ENCODE measurements at places on chromosomes 6 and 20.

GRCh38 chr20:14580418-14581074, 243.1 kb upstream of the FLRT3 start:
- no peak for ATAC-seq

- no peak for ATAC-seq
Measured at GRCh38 chr6:54248319-54248718, 59.9 kb upstream of the TINAG start.

DNA sequence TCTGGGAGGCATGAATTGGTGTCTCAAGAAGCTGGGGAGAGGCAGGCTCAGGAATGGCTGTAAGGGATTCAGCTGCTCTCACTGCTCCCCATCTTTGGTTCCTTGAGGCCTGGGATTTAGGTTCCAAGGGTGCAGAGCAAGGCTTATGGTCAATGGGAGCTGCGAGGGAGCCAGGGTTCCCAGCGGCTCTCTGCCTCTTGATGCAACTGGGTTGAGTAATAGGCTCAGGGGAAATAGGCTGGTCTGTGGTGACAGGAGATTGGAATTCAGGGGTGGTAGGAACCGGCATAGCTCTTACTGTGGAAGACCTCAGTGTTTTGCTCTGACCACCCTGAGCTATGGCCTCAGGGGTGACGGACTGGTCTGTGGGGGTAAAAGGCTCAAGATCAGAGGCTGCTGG, 13.0 kb upstream of the NRM start:
- no peak for ATAC-seq

GRCh38 chr6:100461917-100462705, 2.6 kb downstream of the SIM1 start:
- ATAC-seq: no peak

DNA sequence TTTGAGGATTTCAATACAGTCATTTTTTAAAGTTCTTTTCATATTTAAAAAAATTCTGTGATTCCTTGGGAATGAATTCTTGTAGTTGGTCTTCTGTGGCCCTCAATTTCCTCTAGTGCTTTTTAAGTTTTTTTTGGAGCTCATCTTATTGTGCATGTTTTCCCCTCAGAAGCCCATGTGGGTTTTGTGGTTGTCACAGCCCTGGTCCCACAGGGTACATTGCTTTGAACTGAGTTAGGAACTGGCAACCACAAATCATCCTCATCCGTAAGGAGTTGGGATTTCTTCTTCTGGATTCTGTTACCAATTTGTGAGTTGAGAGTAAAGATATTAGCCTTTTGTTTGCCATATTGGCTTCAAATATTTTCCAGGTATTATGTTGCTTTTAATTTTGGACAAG, 89.9 kb downstream of the AKAP7 start:
- ATAC-seq: no peak

DNA sequence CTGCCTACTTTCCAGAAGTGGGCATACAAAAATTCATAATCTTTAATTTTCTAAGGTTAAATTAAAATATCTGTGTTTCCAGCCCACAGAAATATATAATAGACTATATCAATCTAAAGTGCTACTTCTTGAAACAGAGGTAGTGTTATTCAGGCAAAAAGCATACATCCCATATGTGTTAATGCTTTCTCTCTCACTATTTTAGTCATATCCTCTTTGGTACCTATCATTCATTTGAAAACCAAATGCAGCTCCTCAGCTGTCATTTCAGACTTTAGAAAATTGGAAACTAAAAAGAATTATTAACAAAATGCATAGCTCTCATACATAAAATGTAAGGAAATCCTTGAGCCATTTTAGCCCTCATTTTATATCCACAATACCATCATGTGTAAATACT, 925 bp downstream of the FHL5 start:
- no peak for ATAC-seq

DNA sequence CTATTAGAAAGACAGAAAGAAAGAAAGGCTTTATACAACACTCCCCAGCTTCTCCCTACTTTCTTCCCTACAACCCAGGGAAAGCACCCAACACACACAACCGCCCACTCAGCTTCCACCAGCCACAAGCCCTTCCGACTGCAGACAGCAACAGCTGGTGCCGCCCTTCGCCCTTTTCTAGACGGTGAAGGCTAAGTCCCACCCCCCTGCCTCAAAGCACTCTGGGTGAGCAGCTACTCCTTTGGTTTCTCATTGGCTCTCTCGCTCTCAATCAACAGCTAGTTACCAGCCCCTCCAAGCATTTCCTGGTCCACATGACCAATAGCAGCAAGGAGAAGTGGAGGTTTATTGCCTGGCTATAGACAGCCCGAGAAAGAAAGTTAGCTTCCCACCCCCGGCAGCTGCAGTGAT, 230.1 kb upstream of the MOCS1 start:
- ATAC-seq: no peak
